Colonic mucosa (tissue), 4 donors: ENCODE measurements at places on chromosomes 7 and 10.

DNA sequence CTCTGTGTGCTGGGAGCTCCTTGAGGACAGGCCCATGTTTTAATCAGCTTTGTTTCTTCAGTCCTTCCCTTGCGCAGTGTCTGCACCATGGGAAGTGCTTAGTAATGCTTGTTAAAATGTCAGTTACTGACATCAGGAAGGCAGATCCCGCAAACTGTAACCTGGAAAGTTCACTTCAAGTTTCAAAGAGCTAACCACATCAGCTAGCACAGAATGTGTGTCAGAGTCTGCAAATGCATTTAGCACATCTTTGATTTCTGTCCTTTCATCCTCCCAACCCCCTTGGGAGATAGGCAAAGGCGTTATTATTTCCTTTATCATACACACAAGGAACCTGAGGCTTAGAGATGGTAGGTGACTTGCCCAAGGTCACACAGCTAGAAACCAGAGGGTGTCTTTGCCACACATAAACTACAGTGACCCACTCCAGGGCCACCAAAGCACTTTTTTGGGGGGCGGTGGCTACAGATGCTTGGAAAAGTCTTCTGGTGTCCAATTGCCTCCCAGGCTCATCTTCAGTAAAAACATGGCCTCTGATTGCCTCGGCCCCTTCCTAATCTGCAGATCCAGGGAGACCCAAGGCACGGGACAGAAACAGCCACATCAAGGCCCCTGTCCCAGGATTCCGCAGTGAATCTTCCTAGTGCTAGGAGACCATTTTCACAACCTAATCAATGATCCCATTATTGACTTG lies 116.2 kb upstream of the GPR26 start:
- DNase-seq: no peak

GRCh38 chr10:122495406-122496340 lies 34.3 kb downstream of the HTRA1 start:
- DNase-seq: no peak

DNA sequence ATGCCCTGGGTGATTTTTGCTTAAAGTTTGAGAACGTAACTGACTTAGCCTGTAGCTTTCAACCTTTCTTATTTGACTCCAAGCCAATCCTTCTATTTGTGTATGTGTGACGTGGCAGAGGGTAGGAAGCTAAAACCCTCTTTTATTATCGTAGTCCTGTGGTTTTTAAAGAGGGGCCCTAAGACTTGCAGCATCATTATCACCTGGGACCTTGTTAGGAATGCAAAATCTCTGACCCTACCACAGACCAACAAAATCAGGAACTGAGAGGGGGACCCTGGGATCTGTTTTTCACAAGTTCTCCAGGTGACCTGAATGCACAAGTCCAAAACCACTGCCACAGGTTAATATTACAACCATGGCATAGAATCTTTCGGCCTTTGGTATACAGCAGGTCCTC lies 80.1 kb downstream of the OSBPL3 start:
- DNase-seq: no peak

GRCh38 chr10:127992376-127992775 lies 85.5 kb downstream of the PTPRE start:
- no peak for DNase-seq

DNA sequence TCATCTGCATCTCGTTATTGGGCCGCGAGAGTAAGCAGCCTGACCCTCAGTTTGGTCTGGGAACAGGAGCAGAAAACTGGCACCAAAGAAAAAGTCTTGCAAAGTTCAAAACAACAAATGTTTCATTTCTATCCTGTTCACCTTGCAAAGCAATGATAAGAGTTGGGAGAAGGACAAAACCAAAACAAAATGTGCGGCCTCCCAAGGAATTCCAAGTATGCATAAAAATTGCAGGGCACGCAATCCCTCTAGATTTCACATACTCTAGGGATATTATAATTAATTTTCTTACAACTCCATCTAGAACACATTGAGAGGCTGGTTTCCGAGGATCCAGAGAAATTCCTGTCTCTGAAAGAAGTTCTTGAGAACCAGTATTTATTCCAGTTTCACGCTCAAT lies 20.1 kb downstream of the CHUK start:
- no peak for DNase-seq

DNA sequence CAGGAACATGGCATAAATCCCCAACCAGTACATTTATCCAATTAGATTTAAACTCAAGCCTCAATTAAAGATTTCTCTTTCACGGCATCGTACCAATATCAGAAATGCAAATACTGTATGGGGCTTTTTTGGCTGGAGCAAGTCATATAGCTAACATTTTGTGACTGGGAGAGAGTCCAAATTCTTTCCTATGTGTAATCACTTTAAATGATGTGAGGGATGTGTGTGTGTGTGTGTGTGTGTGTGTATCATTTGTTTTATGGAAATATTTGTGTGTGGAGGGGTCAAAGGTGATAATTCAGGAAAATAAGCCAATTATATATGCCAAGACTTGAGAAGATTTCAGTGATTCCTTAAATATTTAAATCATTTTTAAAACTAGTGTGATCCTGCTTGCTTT lies 196.6 kb downstream of the TRIL start:
- no peak for DNase-seq

DNA sequence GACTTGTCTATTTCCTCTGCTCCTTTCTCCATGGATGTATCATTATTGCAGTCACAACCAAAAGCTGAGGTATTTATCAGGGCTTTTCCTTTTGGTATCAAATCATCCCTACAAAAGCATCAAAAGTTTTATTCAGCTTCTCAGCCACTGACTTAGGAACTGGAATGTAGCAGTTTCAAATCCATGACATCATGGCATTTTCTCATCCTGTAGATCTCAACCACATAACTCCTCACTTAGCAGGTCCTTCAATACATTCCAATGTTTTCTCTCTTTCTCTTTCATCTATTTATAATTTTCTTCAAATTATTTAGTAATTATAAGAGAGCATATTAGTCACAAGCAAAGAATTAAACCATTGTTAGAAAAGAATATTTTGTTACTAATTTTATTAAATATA lies 537.4 kb upstream of the SORCS1 start:
- DNase-seq: no peak

DNA sequence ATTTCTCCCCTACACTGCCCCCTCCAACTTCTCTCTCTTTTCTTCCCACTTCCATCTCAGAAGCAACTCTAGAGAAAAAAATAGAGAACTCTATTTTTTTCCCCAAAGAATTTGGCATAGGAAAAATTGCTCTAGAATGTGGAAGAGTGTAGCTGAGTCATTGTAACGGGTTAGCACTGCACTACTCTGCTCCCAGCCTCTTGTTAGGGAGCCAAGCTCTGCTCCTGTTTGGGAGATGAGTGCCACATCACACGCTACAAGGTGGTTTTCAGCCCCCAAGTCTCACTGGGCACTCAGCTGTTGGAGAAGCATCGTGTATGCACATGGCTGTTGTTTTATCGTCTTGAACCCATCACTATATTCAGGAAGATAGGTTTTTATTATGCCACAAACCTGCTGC lies 136.4 kb downstream of the BMPER start:
- DNase-seq: no peak

DNA sequence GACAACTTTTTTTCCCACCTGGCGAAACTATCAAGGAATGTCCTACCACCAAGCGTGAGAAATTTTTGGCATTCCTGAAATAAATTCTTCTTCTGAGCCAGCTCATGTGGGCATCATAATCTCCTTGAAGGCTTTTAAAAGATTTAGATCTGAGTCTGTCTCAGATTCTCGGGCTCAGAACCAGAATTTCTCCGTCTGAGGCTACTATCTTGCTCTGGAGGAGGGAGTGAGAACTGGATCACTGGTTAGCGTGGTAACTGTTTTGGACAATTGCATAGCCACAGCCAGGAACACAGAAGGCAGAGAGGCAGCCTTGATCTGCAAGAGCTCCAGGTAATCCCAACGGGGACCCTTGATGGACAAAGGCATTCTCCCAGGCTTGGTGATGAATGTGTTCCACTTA lies 1.0 kb upstream of the PLAC9 start:
- DNase-seq: no peak

DNA sequence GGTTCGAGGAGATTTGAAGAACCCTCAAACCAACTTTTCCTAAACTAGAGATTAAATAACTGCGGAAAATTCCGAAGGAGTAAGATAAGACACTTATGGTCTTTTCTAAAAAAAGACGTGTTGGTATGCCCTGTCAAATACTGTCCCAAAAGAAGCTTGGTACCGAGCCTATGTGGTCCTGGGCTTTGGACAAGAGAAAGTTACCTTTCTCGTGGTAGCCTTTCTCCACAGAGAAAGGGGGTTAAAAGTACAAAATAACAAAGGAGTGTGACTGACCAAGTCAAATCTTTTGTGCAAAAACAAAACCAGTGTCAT lies 56.2 kb upstream of the JCAD start:
- DNase-seq: no peak

- no peak for DNase-seq
These were observed 56.7 kb upstream of the EBF3 start for GRCh38 chr10:130020651-130021382.

GRCh38 chr10:128254476-128254875 lies 128.3 kb upstream of the MKI67 start:
- no peak for DNase-seq

DNA sequence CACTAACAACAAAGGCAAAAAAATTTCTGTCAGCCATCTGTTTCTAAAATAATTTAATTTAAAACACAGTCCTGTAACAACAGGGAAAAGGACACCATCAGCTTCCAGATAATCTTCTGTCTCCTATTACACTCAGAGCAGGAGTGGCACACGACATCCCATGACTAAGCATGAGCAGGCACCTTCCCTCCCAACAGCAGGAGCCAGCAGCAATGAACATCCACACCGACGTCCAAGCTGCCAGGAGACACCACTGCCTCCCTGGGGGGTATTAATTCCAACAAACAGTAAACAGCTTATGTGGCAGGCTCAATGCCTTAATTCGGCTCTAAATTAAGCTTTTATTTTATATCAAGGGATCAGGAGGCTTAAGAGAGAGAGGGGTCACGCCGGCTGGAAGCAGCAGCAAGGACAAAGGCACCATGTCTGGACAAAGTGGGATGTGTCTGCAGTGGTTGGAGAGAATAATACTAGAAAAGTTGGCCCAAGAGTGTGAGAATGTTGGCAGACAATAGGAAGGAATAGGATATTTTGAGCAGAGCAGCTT lies 45.7 kb downstream of the KIAA1549 start:
- DNase-seq: no peak

DNA sequence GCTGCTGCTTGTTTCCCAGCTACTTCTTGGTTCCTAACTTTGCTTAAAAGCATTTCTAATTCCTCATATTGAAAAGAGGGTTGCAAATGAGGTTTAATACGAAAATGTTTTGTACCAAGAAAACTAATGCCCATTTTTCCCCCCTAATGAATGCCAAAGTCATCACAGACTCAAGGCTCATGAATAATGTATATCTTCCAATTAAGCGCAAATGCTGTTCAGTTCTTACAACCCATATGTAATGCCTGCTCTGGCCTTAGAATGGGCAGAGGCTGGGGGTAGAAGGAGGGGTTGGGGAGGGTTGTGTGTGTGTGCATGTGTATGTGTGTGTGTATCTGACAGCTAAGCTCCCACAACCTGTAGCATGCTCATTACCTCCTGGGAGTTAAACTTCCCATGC lies 901.7 kb downstream of the KCNMA1 start:
- DNase-seq: no peak

GRCh38 chr10:8498881-8499280 lies 444.4 kb downstream of the GATA3 start:
- no peak for DNase-seq

DNA sequence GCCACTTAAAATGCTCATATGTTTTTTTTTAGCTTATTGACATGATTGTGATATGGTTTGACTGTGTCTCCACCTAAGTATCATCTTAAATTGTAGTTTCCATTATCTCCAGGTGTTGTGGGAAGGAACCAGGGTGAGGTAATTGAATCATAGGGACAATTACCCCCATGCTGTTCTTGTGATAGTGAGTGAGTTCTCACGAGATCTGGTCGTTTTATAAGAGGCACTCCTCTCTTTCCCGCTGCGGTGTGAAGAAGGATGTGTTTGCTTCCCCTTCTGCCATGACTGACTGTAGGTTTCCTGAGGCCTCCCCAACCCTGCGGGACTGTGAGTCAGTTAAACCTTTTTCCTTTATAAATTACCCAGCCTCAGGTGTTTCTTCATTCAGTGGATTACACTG lies 80.5 kb upstream of the ETV1 start:
- DNase-seq: no peak

DNA sequence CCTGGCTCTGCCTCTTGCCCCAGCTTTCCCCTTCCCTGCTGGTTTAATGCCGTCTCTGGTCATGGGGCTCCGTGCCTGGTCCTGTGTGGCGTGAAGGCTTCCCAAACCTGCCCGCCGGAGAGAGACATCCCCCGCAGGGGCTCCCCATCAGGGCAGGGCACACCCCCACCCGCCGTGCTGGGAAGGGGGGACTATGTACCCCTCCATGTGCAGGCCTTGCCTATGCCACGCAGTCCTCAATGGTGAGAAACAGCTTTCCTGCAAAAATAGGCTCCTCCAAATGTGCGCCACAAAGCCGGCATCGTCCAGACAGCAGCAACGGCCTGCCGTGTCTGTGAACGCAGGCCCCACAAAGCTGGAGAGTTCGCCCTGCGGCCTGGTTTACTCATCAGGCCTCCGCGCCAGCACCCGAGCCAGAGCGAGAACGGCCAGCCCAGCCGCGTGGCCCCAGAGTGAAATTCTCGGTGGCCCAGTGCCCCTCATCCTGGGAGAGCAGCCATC lies 313.4 kb downstream of the DNAJB6 start:
- DNase-seq: no peak

- DNase-seq: no peak
These were observed 25.8 kb upstream of the PDK4 start for GRCh38 chr7:95622001-95622549.

GRCh38 chr7:128807191-128807590 lies 15.4 kb downstream of the CCDC136 start:
- DNase-seq: no peak
